ENCODE measurements at places on chromosomes 3 and 15.

DNA sequence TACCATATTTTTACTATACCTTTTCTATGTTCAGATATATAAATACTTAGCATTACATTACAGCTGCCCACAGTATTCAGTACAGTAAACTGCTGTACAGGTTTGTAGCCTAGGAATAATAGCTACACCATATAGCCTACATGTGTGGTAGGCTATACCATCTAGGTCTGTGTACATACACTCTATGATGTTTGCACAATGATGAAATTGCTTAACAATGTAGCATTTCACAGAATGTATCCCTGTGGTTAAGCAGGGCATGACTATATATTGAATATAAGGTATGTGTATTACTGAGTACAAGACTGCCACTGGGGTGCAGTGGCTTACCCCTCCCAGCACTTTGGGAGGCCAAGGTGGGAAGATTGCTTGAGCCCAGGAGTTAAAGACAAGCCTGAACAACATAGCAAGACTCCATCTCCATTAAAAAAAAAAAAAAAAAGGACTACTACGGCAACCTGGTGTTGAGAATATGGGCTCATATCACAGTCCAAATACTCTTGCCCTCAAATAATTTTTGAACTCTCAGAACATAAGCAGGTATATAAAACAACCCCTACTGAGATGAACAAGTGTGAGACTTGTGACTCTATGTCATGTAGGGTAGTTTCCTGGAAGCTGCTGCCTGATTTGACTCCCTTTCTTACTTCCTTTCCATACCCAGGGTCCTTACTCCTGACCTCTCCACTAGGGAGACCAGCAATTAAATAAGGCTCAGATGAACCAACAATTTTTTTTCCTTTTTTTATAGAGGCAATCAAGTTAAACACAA, 4.8 kb downstream of the PPP1R14D start:
- no peak for DNase-seq

GRCh38 chr3:50509715-50510114, 6.3 kb upstream of the CACNA2D2 start:
- DNase-seq = no peak

DNA sequence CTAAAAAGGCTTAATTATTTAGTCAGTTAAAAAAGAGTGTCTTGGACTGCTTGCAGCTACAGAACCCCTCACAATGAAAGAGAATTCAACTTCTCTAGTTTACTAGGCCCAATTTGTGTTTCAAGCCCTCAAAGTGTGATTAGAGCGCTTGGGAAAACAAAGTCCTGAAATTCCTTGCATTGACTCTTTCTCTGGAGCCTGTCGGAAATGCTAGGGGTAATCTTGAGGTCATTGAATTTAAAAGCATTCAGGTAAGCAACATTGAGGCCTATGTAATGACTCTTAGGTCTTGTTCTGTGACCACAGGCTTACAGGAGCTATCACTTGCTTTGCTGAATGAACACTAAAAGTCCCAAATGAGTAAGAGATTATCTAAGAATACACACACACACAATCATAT, 186.0 kb downstream of the NLGN1 start:
- no peak for DNase-seq

DNA sequence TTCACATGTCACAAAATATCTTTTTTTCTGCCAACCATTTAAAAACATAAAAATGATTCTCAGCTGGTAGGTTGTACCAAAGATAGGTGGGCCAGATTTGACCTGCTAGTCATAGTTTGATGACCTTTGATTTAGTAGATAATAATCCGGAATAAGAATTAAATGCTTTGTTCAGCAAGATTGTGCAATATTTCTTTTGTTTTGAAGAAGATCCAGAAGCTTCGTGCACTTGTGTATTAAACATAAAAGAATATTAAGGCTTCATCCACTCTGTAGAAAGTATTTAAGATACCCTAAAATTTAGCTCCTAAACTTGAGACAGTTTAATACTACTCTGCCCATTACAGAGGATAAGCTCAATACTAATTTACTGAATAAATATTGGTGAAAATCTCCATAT, 258.4 kb downstream of the ADAMTSL3 start:
- DNase-seq = no peak

- no peak for DNase-seq
Measured at GRCh38 chr3:185825006-185825638, at the start of gene IGF2BP2. TSS of gene IGF2BP2 (minus strand) at chr3:185825042. CDS start at chr3:185824960, 82 bp downstream.

DNA sequence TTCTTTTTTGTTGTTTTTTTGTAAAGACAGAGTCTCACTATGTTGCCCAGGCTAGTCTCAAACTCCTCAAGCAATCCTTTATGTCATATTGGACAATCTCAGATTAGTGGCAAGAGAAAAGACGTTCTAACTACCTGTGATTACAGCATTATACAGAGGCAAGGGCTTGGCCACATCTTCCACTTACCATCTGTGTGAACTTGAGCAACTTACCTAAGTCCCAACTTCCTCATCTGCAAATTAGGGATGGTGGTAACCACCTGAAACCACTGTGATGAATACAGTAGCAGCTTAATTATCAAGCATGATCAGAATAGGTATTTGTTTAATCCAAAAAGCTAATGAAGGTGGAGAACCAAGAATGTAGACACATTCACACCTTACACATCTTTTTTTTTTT, 16.1 kb downstream of the LRRC2 start:
- no peak for DNase-seq

GRCh38 chr3:12544652-12545472, 437 bp downstream of the MKRN2OS start:
- no peak for DNase-seq

GRCh38 chr3:128619146-128619890, 31.3 kb downstream of the RPN1 start:
- no peak for DNase-seq

- DNase-seq = no peak
Measured at GRCh38 chr15:83292317-83292716, 7.9 kb upstream of the BNC1 start.

DNA sequence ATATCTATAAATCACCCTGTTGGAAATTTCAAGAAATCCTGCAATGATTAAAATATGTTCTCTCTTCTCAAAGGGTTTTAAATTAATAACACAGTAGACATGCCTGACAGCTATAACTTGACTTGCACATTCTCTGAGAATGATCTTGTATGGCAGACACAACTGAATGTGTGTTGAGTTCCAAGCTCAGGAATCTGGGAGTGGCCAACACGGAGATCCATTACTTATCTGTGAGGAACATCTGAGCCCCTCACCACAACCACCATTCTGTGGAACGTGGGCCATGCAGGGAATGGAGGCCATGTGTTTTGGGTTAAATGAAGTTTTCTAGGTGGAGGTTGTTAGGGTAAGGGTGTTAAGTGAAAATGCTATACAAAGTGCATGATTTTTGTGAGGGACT, 105.3 kb upstream of the CHMP2B start:
- no peak for DNase-seq

- no peak for DNase-seq
Measured at GRCh38 chr15:73633991-73634495, 854 bp upstream of the NPTN start.

DNA sequence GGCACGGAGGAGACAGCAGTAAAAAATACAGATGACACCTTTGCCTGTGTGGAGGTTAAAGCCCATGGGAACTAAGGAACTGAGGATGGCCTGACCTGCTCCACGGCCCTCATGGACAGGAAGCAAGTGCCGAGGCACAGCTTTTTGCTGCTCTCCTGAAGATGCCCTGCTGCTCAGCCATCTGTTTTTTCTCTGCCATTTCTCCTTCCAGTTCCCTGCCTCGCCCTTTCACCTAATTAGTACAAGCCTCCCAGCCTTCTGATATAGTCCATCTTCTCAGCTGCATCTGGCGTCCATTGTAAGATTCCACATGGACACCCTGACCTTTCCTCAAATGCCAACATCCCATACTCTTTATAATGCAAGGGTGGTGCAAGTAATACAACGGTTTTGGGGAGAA, 11.8 kb upstream of the CXCR6 start:
- DNase-seq = no peak

DNA sequence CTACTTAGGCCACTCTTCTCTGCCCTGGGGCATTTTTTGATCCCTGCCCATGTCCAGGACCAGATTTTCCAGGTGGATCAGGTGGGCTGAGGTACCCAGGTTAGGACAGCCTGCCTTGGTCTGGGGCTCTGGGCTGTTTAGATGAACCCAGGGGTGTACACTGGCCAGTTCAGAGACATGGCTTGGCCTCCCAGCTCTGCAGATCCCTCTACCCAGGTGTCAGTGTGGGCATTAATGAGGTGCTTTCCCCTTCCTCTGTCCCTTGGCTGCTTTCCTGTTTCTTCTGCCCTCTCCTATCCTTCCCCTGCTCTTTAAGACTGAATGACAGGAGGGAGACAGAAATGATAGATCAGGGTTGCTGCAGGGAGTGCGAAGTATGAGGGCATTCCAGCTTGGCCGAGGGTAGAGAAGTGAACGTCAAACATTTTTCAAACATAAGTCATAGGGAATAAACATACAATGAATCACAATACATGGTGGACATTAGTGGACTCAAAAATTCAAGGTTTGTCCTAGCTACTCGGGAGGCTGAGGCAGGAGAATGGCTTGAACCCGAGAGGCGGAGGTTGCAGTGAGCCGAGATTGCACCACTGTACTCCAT, 30.5 kb downstream of the RTP1 start:
- DNase-seq = no peak
